ENCODE measurements at places on chromosomes 2 and 18. TPM values are rescaled to one million over a fixed set of nuclear protein-coding genes. Genes with fewer than 3 reads are reported as not detected.

DNA sequence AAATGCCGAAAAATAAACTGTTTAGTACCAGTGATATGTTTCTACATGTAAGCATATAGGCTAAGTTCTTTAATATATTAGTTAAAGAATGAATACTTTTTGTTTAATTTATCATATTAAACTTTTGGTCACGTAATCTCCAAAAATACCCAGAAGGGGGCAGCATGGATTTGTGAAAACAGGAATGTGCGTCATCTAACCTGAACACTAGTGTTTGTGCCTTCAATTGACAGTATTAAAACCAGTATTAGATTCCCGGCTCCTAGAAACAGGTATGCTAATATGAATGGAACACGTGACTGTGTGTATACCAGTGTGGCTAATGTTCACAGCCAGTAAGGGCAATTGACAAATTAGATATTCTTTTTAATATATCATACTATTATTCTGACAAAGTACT lies 51.8 kb downstream of the WDR7 start:
- no peak for DNase-seq

- DNase-seq = no peak
Observed at GRCh38 chr2:149018981-149019380, 19.5 kb upstream of the LYPD6B start.

GRCh38 chr18:45458033-45458432 lies 157.2 kb upstream of the SLC14A2 start:
- no peak for DNase-seq

GRCh38 chr2:101023327-101024107 lies 21.4 kb downstream of the RPL31 start:
- DNase-seq = no peak

DNA sequence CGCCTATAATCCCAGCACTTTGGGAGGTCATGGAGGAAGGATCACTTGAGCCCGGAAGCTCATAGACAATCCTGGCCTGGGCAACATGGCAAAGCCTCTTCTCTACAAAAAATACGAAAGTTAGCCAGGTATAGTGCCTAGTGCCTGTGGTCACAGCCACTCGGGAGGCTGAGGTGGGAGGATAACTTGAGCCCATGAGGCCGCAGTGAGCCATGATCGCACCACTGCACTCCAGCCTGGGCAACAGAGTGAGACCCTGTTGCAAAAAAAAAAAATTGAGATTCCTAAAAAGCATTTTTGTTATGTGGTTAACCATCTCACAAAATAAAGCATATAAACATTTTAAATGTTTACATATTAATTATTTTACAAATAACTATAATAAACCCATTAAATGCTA lies 13.9 kb downstream of the PCBP1 start:
- no peak for DNase-seq

- DNase-seq = no peak
Observed at GRCh38 chr18:73990258-73990657, 157.4 kb downstream of the FBXO15 start.

Gene INSIG2
- 25.4 TPM for polyA plus RNA-seq

- no peak for DNase-seq
Observed at GRCh38 chr2:62151306-62151638, 44.6 kb upstream of the B3GNT2 start.

Gene GALNT5
- not detected for polyA plus RNA-seq

DNA sequence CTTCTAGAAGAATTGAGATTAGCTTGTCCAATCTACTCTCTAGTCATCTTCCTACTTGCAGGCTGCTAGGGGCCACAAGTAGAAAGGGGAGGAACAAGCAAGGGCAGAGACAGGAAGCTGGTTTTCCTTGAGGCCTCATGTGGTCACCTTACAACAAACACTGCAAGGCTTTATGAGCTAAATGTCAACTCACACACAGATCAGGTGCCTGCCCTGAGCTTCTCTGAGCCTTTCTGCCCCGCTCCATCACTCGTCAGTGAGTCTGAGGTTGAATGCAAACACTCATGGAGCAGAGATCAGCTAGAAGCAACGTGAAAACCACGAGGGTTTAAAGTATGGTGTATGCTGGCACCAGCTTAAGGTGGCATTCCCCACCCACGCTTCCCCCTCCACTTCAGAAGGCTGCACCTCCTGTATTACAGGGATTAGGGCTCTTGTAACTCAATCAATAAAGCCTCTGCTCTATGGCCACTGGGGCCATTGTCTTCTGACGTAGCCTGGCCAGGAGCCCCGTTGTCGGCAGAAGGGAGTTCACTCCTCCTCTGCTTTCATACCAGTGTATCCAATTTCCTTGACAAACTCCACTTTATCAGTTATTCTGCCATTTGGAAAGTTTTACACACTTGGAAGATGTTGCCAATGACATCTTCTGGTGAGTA lies 5.4 kb upstream of the CRYGC start:
- no peak for DNase-seq

Gene LBX2
- polyA plus RNA-seq = not detected

Gene DES
- not detected for polyA plus RNA-seq

DNA sequence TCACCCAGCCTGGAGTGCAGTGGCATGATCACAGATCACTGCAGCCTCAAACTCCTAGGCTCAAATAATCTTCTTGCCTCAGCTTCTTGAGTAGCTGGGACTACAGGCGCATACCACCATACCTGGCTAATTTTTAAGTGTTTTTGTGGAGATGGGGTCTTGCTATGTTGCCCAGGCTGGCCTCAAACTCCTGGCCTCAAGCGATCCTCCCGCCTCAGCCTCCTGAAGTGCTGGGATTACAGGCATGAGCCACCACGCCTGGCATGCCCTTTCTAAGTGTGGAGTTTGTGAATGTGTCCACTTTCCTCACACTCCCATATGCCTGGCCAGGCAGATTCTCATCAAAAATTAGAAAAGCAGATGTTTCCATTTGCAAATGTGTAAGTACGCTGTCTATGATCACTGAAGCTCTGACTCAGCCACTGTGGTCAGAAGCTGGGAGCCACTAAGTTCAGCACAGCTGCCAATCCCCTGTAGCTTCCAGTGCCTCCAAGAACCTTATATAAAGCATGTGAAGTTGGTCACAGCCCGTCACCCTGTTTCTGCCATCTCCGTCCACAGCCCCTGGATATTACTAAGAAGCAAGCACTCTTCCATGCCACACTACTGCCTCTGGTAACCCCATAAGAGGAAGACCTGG lies 155.4 kb downstream of the FAM210A start:
- DNase-seq = no peak

DNA sequence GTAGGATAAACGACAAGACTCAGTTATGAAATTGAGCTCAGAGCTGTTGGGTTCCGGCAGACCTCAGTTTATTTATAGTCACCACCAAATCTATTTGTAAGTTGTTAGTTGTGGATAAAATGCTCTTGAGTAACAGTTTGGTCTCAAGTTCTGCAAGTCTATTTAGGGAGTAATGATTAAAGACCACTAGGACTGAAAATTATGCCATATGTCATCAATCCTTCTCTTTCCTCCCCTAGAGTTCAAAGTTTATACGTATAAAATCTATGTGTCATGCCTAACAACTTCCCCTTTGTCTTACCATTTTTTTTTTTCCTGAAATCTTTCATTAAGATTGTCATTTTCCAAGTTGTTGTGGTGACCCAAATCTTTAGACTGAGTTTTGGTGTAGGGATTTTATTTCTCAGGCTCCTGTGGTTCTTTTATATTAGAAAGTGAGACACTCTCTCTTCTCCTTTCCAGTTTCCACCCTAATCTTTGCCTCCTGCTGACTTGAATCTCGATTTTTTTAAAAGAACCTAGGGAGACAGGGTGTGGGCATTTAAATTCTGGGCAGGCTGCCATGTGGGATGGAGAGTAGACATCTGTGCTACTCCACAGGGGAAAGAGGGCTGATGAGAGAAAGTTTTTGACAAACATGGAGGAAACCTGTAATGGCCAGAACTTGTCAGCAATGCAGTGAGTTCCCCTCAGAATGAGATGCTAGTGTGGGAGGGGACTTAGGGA lies 51.0 kb downstream of the LAMA3 start:
- no peak for DNase-seq

Gene RFTN2
- polyA plus RNA-seq = 0.12 TPM

Gene NT5DC4
- polyA plus RNA-seq = not detected

- no peak for DNase-seq
Observed at GRCh38 chr2:30503695-30504052, 56.6 kb downstream of the LCLAT1 start.

- no peak for DNase-seq
Observed at GRCh38 chr2:233386382-233387041, 32.2 kb downstream of the DGKD start.

DNA sequence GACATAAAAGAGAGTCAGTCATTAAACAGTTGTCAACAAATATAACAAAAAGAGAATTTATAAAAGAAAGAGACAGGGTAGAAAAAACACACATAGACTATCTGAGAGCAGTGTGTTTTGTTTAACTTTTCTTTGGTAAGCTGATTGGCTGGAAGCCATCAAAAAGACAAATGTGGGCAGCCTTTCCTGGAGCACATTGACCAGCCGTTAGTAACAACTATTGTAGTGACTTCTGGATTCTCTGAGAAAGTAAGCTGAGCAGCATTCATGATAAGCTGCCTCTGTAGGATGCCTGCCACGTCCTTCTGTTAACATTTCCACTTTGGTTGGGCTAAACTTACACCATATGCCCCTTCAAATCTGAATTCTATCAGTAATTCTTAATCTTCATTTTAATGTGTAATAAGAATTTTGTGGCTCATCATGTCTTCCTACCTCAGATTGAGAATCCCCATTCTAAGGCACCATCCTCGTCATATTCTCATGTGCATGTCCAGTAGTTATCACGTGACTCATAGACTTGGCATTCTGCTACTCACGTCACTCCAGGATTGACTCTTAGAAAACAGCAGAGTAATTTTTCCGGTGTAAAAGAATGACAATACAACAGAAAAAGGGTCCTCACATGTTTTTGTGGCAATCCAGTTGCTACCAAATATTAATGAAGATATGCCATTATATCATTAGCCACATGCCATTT lies 43.4 kb upstream of the DNAJC10 start:
- DNase-seq = no peak

All from naive thymus-derived CD4-positive, alpha-beta T cell (primary cell).